ENCODE measurements at places on chromosomes 13 and 19. TPM values are rescaled to one million over a fixed set of nuclear protein-coding genes. Genes with fewer than 3 reads are reported as not detected.

- DNase-seq, result no peak
These were observed 247.7 kb downstream of the SLITRK1 start for GRCh38 chr13:83634601-83635000.

DNA sequence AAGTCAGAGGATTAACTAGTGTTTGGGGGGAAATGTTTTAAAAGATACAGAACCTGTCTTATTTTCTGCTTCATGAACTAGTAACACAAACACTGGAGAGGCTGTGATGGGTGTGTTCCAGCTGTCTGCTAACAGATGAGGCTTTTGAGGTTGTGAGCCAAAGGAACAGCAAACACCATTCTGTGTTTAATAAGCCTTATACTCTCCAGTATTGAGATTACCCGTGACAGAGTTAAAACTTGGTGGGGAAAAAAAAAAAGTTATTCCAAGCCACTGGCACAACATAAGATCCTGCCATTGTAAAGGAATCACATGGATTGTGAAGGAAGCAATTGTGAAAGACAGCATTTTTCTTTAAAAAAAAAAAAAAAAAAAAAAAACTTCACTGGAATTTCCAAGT, 48.4 kb downstream of the KCTD12 start:
- DNase-seq, result peak; percentile 13

- DNase-seq, result peak; percentile 77
These were observed 52.7 kb upstream of the ZDHHC20 start for GRCh38 chr13:21511849-21512248.

DNA sequence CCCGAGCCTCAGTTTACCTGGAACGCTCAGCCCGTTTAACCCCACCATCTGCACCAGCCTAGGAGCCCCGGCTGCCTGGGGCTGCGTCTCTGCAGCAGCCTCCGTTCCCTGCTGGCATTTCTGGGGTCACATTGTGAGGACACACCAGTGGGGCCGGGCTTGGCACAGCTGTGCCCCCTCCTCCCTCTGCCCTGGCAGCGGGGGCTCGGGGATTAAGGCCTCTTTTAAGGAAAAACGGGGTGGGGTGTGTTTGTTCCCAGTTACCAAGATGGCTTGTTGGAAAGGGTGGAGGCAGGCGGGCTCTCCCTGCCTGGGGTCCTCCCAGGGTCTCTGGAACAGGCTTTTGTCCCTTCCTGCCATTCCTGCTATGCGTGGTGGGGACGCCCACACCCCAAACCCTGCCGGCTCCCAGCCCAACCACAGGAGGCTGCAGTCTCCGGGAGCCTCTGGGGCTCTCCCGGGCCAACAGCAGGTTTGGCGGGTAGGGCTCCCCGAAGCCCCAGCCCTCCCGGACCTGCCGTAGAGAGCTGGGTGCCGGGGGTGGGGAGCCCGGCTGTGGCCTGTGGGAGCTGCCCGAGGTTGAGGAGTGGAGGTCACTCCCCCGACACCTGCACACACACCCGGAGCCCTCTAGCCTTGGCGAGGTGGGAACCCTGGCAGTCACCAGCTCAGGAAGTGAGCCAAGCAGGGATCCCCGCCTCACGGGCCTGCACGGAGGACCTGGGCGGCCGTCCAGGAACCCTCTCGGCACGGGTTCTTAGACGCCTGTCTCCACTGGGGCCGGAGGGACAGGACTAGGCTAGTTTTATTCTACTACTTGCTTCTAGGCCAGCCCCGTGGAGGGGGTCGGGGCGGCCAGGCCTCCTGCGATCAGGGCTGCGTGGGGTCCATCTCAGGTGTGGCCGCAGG, 36.9 kb downstream of the GADD45B start:
- no peak for DNase-seq

DNA sequence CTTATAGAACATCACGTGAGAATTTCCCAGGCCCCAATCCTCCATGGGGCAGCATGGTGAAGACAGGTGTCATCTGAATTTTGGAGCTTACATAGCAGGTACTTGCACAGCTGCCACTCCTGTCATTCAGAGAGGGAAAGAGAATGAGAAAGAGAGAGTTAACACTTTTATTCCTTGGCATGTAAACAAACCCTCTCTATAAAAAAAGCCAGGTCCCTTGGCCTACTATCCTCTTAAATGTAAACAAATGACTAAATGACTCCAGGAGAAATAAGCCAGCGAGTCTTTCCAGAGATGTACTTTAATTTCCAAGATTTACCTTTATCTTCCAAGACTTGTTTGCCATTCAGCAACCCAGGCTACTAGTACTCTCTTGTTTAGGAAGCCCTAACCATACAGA, 195.3 kb upstream of the HTR2A start:
- no peak for DNase-seq

GRCh38 chr19:30178721-30179402, 193.3 kb upstream of the ZNF536 start:
- no peak for DNase-seq

GRCh38 chr19:5967994-5968430, 9.9 kb downstream of the RANBP3 start:
- DNase-seq, result peak; percentile 91

- peak; percentile 56 for DNase-seq
These were observed 2.4 kb upstream of the CYTH2 start for GRCh38 chr19:48466561-48467325.

DNA sequence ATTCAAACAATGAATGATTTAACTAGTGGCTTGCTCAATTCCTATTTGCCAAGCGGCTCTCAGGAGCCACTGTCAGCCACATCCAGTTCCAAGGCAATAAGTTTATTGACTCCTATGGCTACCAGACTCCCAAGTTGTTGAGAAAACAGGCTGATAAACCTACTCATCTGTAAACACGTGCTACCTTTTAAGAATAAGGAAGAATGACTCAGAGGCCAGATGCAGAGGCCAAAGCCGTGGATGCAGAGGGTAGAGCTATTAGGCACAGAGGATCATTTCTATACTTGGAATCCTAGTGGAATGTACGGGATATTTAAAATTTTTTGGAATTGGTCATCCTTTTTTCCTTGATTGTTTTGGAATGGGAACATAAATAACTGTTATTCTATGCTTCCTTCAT, 1921.1 kb downstream of the OLFM4 start:
- no peak for DNase-seq

DNA sequence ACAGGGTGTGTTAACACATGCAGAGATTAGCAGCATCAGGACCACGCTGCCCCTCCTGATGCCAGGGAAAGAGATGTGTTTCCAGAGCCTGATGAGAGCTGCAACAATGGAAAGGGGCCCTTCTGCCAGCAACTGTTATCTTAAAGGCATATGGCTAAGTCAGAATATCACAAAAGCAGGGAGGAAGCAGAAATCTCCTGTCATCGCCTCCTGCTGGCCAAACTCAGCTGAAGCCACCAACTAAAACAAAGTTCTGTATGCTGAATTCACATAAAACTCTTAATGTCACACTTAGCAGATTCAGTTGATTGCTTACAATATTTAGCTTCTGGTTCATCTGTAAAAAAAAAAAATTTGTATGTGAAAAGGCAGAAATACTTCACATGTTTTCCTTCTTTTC, 178.2 kb downstream of the GPC5 start:
- no peak for DNase-seq

DNA sequence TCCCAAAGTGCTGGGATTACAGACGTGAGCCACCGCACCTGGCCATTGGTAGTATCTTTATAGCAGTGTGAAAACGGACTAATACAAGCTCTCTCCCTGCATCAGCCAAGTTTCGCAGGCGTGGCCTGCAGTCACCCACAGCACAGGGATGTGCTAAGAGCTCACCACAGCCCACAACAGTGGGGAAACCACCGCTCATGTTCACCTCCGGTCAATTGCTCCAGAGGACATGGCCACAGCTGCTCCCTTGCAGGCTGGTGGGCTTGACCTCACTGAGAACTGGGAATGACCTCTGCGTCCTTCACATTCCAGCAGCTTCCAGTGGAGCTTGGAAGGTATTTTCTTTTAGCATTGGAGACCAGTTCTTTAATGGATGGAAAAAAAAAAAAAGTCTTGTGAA, 156.4 kb downstream of the KCTD15 start:
- DNase-seq, result no peak

GRCh38 chr19:5828661-5829566, 10.6 kb downstream of the FUT6 start:
- DNase-seq, result peak; percentile 50

DNA sequence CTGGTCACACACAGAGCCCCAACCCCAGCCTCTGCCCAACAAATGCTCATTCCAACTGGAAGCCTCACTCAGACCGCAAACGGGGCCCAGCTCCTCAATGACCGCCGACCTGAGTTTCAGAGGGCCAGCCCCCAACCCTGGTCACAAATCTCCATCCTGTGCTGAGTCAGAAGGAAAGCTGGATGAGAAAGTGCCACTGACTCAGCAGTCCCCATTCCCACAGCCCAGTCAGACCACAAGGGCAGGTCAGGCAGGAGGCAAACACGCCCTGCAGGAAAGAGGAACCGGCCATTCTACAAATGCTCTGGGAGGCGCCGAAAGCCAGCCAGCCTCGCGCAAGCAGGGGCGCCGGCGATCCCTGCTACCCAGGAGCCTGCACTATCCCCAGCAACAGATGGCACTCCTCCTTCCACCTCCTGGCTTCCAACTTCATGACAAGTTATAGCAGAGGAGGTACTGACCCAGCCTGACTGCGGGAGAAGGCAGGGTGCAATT, 14.1 kb upstream of the PRKD2 start:
- peak; percentile 95 for DNase-seq

- DNase-seq, result no peak
These were observed 120.6 kb downstream of the COL4A1 start for GRCh38 chr13:110186231-110186855.

- DNase-seq, result peak; percentile 61
These were observed 118.2 kb downstream of the SIPA1L3 start for GRCh38 chr19:38024992-38025908.

- DNase-seq, result no peak
These were observed 2.9 kb upstream of the PTOV1 start for GRCh38 chr19:49847731-49848696.

DNA sequence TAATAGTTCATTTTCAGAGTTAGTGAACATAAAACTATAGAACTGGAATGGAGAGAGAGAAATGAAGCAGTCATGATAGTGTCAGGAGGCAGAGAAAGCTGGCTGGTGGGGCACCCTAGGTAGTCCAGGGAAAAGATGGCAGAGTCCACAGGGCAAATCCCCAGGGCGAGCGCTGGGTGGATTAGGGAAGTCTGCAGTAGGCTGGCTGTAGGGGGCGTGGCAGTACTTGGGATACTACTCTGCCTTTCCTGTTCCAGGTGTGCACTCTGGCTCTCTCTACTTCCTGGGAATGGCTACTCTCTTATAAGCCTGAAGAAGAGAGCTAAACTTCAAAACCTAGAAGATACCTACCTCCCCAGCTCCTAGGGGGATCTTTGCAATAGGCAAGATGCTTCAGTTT, 232.9 kb upstream of the SLC10A2 start:
- no peak for DNase-seq

DNA sequence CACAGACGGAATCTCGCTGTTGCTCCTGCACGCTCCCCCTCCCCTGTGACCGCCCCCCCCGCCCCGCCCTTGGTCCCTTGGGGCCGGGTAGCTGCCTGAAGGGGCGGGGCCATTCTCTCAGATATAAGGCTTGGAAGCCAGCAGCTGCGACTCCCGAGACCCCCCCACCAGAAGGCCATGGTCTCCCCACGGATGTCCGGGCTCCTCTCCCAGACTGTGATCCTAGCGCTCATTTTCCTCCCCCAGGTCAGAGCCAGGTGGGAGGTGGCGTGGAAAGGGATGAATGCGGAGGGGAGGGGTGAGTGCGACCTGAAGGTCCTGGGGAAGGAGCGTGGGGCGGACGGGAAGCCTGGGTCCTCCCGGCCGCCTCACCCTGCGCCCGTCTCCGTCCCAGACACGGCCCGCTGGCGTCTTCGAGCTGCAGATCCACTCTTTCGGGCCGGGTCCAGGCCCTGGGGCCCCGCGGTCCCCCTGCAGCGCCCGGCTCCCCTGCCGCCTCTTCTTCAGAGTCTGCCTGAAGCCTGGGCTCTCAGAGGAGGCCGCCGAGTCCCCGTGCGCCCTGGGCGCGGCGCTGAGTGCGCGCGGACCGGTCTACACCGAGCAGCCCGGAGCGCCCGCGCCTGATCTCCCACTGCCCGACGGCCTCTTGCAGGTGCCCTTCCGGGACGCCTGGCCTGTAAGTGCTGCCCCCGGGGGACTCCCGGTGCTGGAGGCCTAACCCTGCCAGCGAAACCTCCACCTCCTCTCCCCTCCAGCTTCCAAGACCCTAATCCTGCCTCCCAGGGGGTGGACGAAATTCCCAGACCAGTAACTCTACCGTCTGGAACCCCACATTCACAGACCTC, at the start of gene DLL3:
DLL3 (plus strand) TSS at position 150 of the 845 bp plus-strand sequence; CDS start at position 178, 28 bp downstream.
- DNase-seq, result peak; percentile 27

DNA sequence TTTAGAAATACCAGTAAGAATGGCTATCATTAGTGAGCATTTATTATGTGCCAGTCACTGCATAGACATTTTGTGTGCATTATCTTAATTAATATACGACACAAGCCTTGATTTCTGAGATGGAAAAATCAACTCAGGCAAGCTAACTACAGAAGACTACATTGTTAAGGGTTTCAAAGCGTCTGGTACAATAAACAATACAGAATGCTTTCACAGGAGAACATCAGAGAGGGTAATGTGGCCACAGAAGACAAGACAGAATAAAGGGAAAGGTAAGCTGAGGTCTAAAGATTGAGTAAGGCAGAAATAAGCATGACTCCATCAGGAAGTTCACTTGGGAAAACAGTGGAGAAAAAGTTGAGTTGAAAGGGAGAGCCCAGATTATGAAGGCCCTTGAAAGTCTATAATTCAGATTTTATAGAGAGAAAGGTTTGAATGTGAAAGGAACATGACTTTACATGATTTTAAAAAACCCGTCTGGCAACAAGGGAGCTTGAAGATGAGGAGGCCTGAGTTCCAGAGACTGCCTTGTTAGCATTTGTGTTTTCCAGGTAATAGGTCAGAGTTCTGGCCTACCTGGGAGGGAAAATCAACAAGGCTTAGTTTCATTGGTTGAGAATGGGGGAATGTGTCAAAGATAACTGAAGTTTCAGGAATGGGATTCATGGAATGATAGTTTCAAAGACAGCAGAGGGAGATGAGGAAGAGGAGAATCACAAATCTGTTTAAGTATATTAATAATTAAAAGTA, 1.8 kb upstream of the MBNL2 start:
- no peak for DNase-seq

GRCh38 chr19:53942001-53942786, 20.5 kb upstream of the CACNG8 start:
- DNase-seq, result peak; percentile 17

GRCh38 chr19:10551698-10552301, 8.1 kb downstream of the ATG4D start:
- DNase-seq, result no peak

- no peak for DNase-seq
These were observed 2.4 kb downstream of the NCAN start for GRCh38 chr19:19214159-19214490.

ZNF763 gene
- 0.79 TPM for total RNA-seq

DOCK6 gene
- total RNA-seq, result 46.0 TPM

BCKDHA gene
- 36.1 TPM for total RNA-seq

ATP8B3 gene
- 0.65 TPM for total RNA-seq

C19orf67 gene
- not detected for total RNA-seq

ZNF793 gene
- total RNA-seq, result 0.65 TPM

COL4A2 gene
- total RNA-seq, result 775 TPM

IGFL1 gene
- total RNA-seq, result not detected

IZUMO2 gene
- total RNA-seq, result not detected

WDR88 gene
- not detected for total RNA-seq

Measured in lung microvascular endothelial cell (primary cell).